ENCODE measurements at places on chromosomes 16 and 17. TPM values are rescaled to one million over a fixed set of nuclear protein-coding genes. Genes with fewer than 3 reads are reported as not detected.

UBE2Z gene
- 91.3 TPM for total RNA-seq

ACSM5 gene
- total RNA-seq, result 11.9 TPM

LCAT gene
- 6.9 TPM for total RNA-seq

CLEC19A gene
- total RNA-seq, result not detected

ABCC11 gene
- total RNA-seq, result under 0.01 TPM

ARHGAP44 gene
- total RNA-seq, result 2.9 TPM

FCSK gene
- 11.9 TPM for total RNA-seq

CAVIN1 gene
- 988 TPM for total RNA-seq

TMED6 gene
- total RNA-seq, result 0.72 TPM

DNA sequence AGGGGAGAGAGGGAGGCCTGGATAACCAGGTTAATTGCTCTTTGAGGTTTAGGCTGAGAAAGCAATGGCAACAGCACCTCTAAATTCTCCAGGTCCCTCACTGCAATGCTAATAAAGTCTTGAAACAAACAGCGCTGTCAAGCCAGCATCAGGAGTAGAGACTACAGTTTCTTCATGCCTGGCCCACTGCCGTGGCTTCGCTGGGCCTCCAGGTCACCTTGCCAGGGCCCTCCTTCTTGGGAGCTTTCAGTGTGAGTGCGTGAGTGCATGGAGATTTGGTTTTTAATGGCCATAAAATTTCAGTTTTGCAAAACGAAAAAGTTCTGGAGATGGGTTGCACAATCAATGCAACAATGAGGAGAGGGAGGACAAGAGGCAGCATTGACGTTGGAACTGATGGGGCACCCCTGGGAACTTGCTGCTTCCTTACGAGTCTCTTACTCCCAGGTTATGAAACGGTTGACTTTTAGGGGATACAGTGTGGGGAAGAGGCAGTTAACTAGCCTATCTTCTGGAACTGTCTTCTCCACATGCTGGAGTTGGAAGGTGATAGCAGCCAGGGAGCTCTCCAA, 229.4 kb downstream of the XYLT1 start:
- DNase-seq, result no peak

DNA sequence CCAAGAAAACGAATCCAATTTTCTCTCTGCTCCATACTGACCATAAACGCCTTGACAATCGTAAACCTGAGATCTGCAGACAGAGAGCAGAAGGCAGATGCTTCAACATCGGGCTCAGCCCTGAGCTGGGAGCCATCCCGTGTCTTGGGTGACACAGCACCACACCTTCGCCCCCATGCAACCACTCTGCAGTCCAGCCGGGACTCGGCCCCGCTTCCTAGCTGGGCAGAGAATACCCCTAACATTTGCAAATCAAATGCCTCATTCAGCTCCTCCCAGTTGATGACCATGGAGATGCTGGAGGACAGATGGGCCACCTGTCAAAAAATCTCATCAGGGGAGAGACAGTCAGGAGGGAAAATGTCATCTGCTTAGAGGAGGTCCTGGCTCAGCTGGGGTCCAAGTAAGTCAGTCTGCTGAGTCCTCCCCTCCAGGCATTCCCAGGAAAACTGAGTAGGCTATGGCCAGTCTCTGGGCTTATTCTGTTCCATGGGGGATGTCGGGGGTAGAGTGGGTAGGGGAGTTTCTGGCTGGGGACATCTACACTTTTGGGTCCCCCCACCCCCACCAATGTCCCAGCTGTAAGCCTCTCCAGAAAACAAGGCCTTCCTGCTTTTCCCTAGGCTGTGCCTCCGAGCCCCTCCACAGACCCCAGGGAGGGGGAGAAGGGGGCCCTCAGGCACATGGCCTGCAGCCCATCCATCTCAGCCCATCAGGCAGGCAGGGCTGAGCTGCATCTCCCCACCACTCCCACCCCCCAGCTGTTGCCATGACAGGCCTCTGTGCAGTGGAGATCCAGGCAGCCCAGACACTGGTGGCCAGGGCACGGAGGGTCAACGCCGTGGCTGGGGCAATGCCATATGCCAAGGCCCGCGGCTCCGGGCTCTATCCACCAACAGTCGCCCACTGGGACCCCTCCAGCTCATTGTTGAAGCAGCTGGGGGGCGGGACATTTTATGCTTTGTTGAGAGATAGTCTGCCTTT, 158.6 kb downstream of the AXIN2 start:
- DNase-seq, result peak; percentile 23

- DNase-seq, result peak; percentile 69
Observed at GRCh38 chr17:13351046-13351445, 250.7 kb downstream of the HS3ST3A1 start.

- no peak for DNase-seq
Observed at GRCh38 chr16:47470810-47471209, 9.7 kb downstream of the PHKB start.

DNA sequence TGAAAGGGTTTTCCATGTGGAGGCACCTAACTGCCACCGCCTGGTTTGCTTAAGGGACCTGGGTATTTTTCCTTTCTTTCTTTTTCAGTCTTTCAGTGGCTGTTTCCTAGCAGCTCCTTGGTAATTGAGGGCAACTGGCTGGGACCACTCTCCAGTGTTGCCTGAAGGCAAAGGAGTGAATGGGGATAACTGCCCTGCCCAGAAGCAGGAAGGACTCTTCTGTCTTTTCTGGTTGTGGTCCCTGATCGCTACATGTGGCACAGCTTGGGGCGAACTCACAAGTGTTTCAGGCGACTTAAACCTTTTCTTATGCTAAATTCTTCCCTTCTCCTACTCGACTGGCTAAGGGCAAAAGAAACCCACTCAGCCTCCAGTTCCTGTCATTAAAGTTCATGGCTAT, 10.1 kb upstream of the TMEM98 start:
- no peak for DNase-seq

GRCh38 chr16:79843145-79843544, 242.6 kb upstream of the MAF start:
- DNase-seq, result no peak

DNA sequence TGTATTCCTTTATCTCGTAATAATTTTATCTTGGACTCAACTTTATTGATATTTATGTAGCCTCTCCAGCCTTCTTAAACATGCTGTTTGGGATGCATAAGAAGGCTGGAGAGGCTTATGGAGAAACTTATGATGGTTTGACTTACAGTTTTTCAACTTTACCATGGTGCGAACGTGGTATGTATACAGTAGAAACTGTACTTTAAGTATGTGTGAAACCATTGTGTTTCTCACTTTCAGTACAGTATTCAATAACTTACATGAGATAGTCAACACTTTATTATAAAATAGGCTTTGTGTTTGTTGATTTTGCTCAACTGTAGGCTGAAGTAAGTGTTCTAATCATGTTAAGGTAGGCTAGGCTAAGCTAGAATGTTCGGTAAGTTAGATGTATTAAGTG, 206.8 kb downstream of the SEC14L1 start:
- peak; percentile 65 for DNase-seq

DNA sequence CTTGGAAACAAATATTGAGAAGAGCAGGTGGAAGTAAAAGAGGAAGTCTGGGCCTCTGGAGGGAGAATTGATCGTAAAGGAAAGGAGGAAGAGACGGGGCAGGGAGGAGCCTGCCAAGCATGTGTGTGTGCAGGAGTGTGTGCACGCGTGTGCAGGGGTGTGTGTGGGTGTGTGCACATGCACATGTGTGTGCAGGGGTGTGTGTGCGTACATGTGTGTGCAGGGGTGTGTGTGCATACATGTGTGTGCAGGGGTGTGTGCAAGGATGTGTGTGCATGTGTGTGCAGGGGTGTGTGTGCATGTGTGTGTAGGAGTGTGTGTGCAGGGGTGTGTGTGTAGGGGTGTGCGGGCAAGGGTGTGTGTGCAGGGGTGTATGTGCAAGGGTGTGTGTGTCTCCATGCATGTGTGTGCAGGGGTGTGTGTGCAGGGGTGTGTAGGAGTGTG, 10.0 kb downstream of the CEP295NL start:
- DNase-seq, result no peak

DNA sequence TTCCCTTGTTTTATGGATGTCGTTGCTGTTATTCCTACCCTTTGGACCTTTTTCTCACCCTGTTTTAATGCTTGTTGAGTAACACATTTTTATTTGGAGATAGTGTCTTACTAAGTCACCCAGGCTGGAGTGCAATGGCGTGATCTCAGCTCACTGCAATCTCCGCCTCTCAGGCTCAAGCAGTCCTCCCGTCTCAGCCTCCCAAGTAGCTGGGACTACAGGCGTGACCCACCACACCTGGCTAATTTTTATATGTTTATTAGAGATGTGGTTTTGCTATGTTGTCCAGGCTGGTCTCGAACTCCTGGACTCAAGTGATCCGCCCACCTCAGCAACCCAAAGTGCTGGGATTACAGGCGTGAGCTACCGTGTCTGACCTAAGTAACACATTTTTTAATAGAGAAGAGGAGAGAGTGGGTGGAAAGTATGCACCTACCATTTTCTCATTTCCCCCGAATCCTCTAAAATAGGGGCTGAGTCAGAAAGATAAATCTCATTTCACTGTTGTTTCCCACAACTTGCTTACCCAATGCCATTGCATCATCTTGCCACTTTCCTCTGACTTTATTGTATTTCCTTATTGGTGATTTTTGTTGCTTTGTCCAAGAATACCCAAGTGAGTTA, 7.0 kb downstream of the DHX40 start:
- peak; percentile 68 for DNase-seq

GRCh38 chr16:12412890-12413289, 390.8 kb downstream of the CPPED1 start:
- no peak for DNase-seq

- DNase-seq, result no peak
Observed at GRCh38 chr17:1979182-1979985, 45.8 kb downstream of the RTN4RL1 start.

- no peak for DNase-seq
Observed at GRCh38 chr17:28141773-28142172, 99.3 kb downstream of the NLK start.

DNA sequence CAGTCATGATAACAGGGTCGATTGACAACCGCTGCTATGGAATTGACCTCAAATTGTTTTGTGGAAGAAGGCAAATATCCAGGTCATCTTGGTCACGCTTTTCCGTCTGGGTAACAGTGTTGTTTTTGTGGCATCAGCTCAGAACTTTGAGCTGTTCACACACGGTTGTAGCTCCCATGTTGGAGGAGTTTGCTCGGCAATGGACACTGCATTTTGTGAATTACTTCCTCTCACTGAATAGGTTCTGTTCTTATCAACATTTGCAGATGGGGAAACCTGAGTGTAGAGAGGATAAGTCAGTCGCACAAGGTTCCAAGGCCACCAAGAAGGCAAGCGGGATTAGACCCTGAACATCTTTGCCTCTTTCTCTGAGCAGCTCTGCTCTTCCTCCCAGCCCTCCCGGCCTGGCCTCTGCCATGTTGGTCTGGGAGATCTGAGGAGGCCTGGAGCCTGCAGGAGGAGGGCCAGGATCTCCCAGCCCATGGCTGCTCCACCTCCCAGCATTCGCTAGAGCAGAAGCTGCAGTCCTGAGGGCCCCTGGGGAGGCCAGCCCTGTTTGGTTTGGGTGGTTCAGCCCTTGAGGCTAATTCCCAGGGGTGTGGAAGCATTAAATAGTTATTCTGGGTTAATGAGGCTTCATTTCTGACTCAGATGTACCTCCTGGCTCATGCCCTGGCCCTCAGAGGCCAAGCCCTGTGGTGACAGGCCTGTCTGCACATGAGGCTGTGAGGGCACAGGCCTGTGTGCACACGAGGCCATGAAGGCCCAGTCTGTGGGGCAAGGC, 154.1 kb upstream of the PLCG2 start:
- DNase-seq, result peak; percentile 88

GRCh38 chr17:5557485-5557884, 26.8 kb downstream of the NLRP1 start:
- no peak for DNase-seq

GRCh38 chr17:5555254-5555653, 29.1 kb downstream of the NLRP1 start:
- peak; percentile 93 for DNase-seq

DNA sequence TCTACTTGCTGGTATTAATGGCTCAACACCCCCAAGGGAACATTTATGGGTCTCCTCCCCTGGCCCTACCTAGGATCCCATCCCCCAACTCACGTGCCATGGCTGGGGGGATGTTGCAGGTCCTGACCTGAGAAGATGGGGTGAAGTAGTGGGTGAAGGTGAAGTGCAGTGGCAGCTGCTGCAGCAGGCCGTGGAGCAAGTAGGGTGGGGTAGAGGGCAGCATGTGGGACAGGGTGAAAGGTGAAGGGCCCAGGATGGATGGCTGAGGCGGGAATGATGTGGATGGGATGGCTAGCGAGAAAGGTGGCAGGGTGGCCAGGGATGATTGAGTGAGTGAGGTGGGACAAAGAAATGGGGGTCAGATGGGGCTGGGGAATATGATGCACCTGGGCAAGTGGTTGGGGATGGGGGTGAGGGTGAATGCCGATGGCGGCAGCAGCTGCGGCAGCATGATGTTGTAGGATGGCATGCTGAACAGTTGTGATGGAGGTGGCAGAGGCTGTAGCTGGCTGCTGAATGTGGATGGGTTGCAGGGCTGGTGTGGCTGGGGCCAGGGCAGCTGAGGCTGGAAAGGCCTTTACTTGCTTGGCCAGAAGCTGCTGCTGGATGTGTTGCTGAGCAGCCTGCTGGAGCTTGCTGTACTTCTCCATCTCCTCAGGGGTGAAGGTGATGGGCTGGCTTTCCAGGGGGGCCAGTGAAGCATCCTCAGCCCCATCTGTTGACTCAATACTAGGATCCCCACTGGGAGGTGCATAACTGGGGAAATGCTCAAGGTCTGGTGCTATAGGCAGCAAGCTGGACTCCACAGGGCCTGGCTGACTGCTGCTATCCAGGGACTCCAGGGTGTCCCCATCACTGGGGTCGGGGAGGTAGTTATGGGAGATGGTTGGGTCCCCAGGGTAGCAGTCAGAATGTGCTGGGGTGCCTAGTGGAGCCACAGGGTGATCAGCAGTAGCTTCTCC, 8.3 kb upstream of the ITGA2B start:
- no peak for DNase-seq

- DNase-seq, result peak; percentile 56
Observed at GRCh38 chr16:89864527-89864820, 8.9 kb upstream of the TCF25 start.

DNA sequence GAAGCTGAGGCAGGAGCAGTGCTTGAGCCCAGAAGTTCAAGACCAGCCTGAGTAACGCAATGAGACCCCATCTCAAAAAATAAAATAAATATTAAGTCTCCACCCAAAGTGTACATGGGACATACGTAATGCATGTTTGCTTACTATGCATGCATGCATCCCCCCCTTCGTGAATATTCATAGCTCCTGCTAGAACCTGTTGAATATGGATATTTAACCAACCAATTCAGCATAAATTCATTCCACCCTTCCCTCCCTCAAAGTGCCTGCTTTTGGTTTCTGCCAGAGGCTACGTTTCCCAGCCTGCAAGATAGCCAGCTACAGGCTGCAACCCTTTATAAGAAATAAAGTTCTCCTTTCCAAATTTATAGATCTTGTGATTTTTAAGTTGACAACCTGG, 12.9 kb upstream of the PSMD7 start:
- DNase-seq, result no peak

DNA sequence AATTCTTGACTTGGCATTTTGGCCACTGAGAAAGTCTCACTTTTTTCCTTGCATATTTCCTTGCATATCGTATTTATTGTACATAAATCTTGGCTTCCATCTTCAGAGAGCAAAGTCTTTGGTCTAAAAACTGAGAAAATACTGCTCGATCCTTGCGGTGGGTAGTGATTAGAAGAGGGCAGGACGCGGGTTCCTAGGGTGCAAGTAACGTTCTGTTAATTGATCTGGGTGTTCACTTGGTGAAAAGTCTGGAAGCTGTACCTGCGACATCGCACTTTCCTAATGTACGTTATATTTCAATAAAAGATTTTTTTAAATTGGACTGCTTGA, 758 bp upstream of the UBALD2 start:
- DNase-seq, result no peak
